ENCODE measurements at places on chromosomes 1 and 21.

DNA sequence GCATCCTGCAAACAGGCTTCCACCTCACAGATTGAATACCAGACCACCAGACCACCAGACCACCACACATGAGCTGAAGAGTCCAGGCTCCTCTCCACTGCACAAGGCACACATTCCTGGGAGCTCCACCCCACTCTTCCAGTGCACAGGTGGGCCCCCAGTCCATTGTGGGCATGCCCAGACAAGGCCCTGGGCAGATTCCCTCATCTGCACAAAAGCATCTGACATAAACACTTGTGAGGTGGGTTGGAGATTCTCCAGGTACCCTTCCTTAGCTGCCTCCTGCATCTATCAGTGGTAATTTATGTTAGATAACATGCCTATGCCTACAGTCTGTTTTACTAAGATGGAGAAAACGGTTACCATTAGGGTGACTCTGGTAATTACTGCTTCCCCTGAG, 11.6 kb upstream of the CTBS start:
- no peak for DNase-seq

GRCh38 chr1:35382107-35382506, 113.6 kb downstream of the ZMYM4 start:
- DNase-seq = no peak

DNA sequence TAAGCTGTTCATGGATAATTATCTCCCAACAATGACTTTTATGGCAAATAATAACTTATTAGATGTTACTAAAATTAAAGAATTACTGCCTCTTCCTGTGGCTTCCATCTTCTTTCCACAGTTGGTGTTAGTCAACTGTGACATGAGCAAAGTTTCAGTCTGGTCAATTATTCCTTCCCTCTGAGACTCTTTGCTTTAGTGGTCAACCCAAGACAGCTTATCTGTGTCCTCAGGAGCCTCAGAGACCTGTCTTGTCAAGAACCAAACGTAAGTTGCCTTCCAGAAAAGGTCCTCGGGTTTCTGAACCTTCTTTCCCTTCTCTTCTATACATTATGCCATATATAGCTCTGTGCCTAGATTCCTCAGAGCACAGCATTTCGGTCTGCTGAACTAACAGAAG, 263.2 kb upstream of the ZP4 start:
- no peak for DNase-seq

DNA sequence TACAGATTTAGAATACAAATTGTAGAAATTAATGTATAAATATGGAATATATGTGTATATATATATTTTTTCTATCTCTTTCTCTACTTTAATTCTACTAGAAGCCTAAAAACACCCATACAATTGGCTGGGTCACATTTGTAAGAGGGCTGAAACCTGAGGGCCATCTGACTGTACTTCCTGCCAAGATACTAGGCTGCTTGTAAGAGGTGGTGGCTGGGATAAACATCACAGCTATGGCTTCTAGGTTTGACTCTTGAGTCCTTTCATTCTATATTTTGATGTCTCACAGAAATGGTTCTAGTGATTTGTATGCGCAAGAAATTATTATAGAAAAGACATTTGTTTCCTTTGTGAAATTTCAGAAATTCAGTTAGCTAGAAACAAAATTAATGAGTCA, 1155.2 kb upstream of the B3GALT2 start:
- no peak for DNase-seq

- DNase-seq = peak; percentile 39
Observed at GRCh38 chr1:58782178-58783089, 1.4 kb downstream of the JUN start.

- no peak for DNase-seq
Observed at GRCh38 chr1:2330035-2330434, 61.3 kb downstream of the MORN1 start.

All from fibroblast of skin of right biceps (primary cell).